NCI-H187 treated with DMSO at 0.1 percent for 48 hours (cell line): ENCODE measurements at places on chromosomes 4 and X.

- DNase-seq: no peak
Observed at GRCh38 chr4:83054928-83055327, 19.9 kb downstream of the COPS4 start.

DNA sequence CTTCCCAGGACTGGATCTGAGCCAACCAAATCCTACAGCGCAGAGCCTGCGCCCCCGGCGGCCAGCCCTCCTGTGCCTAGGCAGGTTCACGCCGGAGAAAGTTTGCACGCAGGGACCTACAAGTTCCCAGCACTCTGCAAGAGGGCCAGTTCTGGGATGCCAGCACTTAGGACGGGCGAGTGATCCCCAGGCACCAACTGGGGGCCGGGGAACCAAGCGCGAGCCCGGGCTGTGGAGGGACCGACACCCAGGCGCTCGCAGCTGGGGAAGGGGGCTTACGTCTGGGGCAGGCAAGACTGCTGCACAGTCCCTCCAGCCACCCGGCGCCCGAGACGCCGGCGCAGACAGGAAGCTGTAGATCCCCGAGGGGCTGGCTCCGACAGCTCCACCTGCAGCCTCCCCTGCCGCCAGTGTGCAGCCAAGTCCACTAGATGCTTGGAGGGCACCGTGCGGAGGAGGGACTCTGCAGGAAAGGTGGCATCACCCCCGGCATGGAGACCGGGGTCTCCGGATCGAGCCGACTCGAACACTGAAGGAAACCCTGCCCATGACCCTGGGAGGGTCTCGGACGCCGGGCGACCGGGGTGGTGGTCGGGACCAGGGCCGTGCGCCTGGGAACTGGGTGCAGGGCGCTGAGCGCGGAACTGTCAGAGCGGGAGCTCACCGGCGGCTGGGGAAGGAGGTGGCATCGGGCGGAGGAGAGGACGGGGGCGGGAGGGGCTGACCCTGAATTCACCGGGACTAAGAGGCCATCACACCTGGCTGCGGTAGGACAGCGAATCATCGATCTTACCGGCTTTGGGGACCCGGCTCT lies 566 bp downstream of the CORIN start:
- DNase-seq: no peak

- DNase-seq: no peak
Observed at GRCh38 chr4:123419885-123420755, 23.5 kb downstream of the SPRY1 start.

- no peak for DNase-seq
Observed at GRCh38 chr4:7725951-7726350, 213.7 kb downstream of the AFAP1 start.

DNA sequence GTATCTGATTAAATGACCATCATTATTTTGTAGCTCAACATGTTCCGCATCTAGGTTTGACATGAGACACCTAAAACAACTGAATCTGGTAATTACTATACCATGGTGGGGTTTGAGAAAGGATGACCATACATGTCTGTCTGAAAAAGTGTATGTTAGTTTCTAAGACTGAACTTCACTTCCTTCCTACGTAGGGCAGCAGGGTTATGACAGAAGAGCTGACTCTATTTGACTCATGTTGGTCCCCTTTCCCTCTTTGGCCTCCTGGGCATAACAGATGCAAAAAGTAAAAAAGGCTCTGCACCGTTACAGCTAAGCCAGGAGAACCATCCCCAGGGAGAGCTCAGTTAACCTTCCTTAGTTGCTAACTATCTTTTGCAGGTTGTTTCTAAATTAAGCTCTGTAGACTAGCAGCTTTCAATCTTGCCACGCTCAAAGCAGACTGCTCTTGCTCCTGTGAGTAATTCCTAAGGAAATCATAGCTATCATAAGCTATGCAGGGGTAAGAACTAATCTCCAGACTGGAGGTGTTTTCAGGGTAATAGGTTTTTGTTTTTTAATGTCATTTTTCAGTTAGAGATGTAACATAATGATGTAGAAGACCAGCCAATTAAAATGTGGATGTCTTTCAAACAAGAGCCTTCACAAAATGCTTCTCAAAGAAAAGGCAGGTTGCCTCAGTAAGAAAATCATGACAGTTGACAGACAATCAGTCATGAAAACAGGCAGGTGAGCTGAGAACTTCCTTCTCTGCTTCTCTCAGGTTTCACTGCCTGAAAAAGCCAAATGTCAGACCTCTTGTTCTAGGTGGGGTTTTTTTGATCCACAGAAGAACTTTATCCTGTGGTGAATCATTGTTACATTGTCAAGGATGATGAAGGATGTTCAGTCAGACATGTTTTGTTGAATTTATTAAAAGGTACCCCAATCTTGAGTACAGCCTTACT lies 66.9 kb upstream of the DAPP1 start:
- peak; percentile 32 for DNase-seq

DNA sequence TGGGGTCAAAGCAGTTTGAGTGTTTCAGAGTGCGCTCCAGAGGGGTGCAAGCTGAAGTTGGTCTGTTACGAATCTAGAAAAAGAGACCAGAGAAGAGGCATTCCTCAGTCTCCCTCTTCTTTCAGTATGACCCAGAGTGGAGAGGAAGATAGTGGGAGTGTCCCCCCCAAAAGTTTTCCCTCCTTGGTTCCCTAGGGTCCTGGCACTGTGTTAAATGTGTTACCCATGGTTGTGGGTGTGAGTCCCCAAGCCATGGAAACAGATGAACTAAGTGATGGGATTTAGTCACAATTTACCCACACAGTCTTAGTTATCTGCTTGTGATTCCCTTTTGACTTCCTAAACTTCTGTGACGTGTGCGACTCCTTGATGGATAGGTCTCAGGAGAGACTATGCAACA lies 27.0 kb upstream of the NAF1 start:
- no peak for DNase-seq

- DNase-seq: no peak
Observed at GRCh38 chrX:36388901-36389300, 469.4 kb downstream of the CFAP47 start.

- no peak for DNase-seq
Observed at GRCh38 chrX:75131973-75132627, 24.0 kb downstream of the ABCB7 start.

- no peak for DNase-seq
Observed at GRCh38 chrX:16120431-16120830, 2.9 kb upstream of the GRPR start.

- peak; percentile 82 for DNase-seq
Observed at GRCh38 chr4:76197971-76198410, 15.6 kb downstream of the SCARB2 start.

- DNase-seq: no peak
Observed at GRCh38 chrX:105191878-105192277, 28.6 kb downstream of the TEX13A start.

DNA sequence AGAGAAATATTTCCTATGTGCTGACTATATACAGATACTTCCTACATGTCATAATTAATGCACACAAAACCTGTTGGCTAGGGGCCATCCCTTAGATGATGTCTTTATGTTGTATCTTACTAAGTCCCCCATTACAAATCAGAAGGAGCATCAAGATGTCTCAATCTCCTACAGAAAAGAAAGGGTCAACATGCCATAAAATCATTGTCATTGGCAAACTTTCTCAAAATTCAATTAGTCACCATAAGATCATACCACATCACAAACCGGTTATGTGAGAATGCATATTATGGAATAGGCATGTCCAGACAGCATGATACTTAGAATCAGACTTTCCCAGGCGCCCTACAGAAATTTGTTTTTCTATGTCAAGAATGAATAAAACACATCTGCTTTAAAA lies 175.2 kb upstream of the TET2 start:
- DNase-seq: no peak

DNA sequence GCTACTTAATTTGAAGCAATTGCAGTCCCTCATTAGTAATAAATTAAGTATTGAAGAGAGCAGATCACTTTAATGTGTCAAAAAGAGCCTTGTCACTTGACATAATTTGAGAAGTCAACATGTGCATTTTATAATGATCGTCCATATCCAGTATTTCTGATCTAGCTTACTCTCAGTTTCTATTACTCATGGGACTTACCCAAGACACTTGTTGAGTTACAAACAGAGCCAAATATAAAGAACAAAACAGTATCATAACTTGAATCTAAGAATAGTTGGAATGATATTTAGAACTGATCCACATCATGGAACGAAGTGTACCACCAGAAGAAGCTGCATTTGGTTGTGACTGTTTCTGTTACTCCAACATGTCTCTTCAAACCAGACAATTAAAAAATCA lies 54.7 kb downstream of the SLITRK4 start:
- DNase-seq: no peak

DNA sequence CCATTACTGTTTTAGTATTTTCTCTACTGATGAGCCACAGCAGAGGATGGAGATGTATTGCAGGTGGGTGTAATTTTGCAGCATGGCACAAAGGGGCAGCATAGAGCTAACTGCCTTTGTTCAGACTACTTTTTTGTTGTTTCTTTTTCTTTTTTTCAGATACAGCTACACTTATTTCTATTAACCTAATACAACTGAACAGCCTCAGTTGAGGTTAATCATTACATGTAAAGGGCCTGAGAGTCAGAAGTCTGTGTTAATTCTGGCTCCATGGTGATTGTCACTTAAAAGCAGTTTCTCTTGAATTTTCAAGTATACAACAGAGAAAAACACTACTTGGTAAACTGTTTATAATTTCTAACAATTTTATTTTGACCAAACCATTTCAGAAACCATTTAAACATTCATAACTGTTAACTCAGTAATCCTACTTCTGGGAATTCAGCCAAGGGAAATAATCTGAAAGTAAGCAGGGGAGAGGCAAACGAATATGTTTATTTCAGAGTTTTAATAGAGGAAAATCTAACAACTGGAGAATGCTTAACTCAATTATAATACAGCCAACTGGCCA lies 13.9 kb upstream of the PPEF2 start:
- DNase-seq: no peak

- no peak for DNase-seq
Observed at GRCh38 chrX:65731684-65732289, 64.3 kb downstream of the MSN start.

- no peak for DNase-seq
Observed at GRCh38 chr4:185718578-185719499, 93.2 kb downstream of the SORBS2 start.

GRCh38 chr4:150316332-150317205 lies 238.3 kb downstream of the DCLK2 start:
- no peak for DNase-seq

- DNase-seq: no peak
Observed at GRCh38 chr4:73103799-73104503, 34.4 kb upstream of the COX18 start.

- DNase-seq: no peak
Observed at GRCh38 chrX:109684136-109684535, 48.9 kb downstream of the ACSL4 start.

DNA sequence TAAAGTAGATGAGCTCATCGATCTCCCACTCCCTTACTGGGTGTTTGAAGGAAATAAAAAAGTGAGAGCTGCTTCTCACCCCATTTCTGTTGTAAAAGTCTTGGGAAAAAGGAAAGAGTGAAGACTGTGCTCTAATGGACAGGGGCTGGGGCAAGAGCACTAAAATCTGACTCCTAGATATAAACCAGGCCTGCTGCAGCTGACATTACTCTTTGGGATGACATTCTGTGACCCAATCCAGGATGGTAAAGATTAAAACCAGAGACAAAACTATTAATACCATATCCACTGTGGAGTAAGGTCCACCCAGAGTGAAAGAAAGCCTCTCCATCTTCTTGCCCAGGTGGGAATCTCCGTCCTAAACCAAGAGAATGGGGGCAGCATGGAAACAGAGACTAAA lies 20.1 kb upstream of the NEUROG2 start:
- no peak for DNase-seq

- DNase-seq: no peak
Observed at GRCh38 chr4:151930372-151930771, 169.6 kb upstream of the GATB start.

DNA sequence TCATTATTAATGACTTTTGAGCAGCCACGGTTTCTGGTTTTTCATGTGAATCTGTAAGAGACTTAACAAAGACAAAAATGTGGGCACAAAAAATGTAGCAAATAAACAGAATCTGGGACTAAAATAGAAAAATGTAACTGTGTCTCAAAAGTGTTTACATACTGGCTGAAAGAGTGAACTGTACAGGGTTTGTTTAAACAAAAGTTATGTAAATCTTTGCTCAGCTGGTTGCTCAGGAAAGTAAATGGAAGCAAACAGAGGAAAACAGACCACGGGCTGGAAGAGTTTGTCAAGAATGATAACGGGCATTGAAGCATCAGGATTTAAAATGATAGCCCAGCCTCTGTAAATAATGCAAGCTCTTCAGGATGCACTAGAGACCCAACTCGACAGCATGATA lies 921.8 kb upstream of the FTHL17 start:
- DNase-seq: no peak

GRCh38 chr4:1872870-1873269 lies 1.7 kb downstream of the NSD2 start:
- DNase-seq: no peak

- DNase-seq: no peak
Observed at GRCh38 chr4:114773339-114773738, 174.7 kb downstream of the UGT8 start.

DNA sequence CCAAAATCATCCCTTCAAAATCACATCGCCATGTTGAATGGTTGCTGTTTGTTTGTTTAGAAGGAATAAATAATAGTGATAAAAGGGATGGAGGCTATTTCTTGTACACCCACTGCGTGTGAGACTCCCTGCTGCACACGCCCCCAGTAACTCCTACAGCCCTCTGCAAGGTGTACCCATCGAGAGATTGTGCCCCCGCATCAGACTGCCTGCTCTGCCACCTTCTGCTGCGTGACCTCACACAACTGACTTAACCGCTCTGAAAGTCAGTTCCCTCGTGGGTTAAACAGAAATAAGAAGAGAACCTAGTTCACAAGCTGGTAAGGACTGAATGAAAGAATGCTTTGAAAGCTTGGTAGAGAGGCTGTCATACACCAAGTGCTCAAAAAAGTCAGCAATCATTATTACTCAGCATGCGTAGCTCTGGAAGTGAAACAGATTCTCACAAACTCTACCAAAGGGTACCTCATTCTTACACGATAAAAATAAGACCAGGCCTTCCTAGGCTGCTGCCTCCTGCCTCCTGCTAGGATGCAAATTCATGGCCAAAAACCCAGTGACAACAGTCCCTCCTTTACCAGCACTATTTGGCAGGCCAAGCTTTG lies 147.1 kb downstream of the CPEB2 start:
- no peak for DNase-seq

- no peak for DNase-seq
Observed at GRCh38 chr4:27149541-27150212, 289.0 kb downstream of the STIM2 start.

GRCh38 chr4:26081795-26082498 lies 167.9 kb downstream of the SMIM20 start:
- peak; percentile 42 for DNase-seq

- no peak for DNase-seq
Observed at GRCh38 chr4:89570931-89571330, 263.3 kb upstream of the GPRIN3 start.

- DNase-seq: no peak
Observed at GRCh38 chrX:112835019-112835418, 5.6 kb downstream of the AMOT start.

- no peak for DNase-seq
Observed at GRCh38 chrX:129530410-129530809, 7.1 kb upstream of the SMARCA1 start.

- DNase-seq: no peak
Observed at GRCh38 chr4:30903502-30904214, 183.5 kb downstream of the PCDH7 start.
